Mesendoderm (in vitro differentiated cells): ENCODE measurements at places on chromosomes 1 and 21.

- H3K4me1 ChIP-seq: peaks cover 7% of the 10 kb centered on the region
- no peak overlapping the region for H3K4me3 ChIP-seq
- DNase-seq: peak; percentile 59
- H3K27me3 ChIP-seq: peaks cover 75% of the 10 kb centered on the region
- no peak overlapping the region for H3K27ac ChIP-seq
- H3K36me3 ChIP-seq: no peaks in the 10 kb centered on the region
Measured at GRCh38 chr1:18632783-18633421, 2.3 kb downstream of the PAX7 start.

DNA sequence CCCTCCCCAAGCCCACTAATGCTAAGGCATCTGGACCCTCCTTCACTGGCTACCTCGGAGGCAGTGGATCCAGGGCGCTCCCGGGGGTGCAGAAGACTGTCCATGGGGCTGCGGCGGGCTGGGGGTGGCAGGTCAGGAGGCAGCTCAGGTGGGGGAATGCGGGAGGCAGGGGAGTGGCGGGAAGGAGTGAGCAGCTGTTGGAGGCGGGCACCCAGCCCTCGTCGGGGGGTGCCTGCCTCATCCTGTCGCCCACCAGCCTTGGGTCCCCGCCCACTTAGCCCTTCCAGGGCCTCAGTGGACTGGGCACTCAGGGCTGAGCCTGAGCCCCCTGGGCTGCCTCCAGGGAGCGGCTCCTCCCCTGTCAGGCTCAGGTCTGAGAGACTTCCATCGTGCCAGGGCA is 10.7 kb upstream of the GATAD2B start:
- no peaks in the 10 kb centered on the region for H3K4me1 ChIP-seq
- H3K4me3 ChIP-seq: no peak overlapping the region
- no peak for DNase-seq
- no peak overlapping the region for H3K27ac ChIP-seq

DNA sequence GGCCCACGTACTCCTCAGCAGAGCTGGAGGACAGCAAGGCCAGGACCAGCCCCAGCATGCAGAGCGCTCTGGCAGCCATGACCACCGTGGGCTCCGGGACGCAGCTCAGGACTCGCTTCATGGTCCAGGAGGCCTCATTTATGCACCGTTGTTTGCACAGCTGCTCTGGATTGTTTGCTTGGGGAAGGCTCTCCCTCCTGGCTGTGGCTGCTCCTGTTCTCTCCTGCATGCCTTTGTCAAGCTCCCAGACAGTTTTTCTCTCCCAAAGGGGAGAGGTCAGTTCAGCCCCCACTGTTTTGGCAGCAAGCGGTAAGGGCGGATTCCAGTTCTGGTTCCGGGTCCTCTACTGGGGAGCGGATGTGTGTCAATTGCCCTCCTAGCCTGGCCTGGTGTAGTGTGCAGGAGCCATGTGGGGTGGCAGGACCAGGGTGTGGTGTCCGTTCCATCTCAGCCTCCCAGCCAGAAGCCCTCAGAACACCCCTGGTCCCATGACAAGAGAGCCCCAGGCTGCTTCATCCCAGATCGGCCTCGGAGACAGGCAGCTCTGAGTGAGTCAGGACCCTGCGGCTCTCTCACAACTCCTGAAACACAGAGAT is at the start of gene TFF3:
TSS of gene TFF3 (minus strand) at position 114 of the 596 bp plus-strand sequence. CDS start at position 79, 35 bp downstream.
- no peak within 1 kb of the TSS for H3K4me3 ChIP-seq
- H3K4me1 ChIP-seq: peaks cover 2% of the 10 kb centered on the region
- DNase-seq: no peak
- H3K27me3 ChIP-seq: no peaks in the 10 kb centered on the region

- no peak for DNase-seq
- H3K36me3 ChIP-seq: no peaks in the 10 kb centered on the region
- no peak overlapping the region for H3K27ac ChIP-seq
- peaks cover 7% of the 10 kb centered on the region for H3K4me1 ChIP-seq
- H3K4me3 ChIP-seq: no peak overlapping the region
Measured at GRCh38 chr1:117370071-117370470, 2.8 kb downstream of the MAN1A2 start.

- no peak overlapping the region for H3K4me3 ChIP-seq
- H3K4me1 ChIP-seq: no peaks in the 10 kb centered on the region
- no peak overlapping the region for H3K27ac ChIP-seq
Measured at GRCh38 chr1:150127868-150128267, 21.8 kb upstream of the PLEKHO1 start.

DNA sequence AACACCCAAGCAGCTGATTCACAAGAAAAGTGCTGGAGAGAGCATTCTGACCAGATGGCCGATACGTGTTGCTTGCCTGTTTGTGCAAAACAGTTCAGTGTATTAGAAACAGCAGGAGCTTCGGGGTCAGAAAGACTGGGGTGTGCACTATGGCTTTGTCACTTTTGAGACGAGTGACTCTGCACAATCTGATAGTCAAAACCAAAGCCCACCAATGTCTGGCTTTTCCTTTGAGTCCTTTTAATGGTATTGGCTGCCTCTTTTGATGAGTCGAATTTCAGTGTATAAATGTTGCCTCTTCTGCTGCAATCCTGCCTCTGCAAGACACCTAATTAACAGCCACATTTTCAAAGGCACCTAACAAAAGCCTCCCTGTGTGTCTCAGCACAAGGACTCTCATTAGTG is 444.6 kb downstream of the AJAP1 start:
- no peaks in the 10 kb centered on the region for H3K27me3 ChIP-seq
- no peak overlapping the region for H3K27ac ChIP-seq
- no peak overlapping the region for H3K4me3 ChIP-seq
- DNase-seq: no peak

DNA sequence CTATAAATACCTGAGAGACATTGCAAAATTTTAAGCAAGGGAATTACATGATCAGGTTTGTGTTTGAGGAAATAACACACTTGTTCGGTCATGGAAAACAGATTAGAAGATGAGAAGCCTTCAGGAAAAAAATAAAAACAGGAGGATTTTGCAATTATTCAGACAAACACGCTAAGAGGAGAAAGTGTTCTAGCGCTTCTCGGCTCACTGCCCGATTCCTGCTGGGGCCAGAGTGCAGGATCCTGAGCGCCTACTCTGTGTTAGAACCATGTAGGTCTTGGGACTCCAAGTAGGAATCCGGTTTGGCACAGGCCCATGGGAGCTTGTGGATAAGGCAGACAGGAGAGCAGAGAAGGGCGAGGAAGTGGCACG is 8.1 kb upstream of the PRELP start:
- no peak overlapping the region for H3K27ac ChIP-seq
- no peak for DNase-seq
- H3K36me3 ChIP-seq: no peaks in the 10 kb centered on the region
- no peak overlapping the region for H3K4me3 ChIP-seq

DNA sequence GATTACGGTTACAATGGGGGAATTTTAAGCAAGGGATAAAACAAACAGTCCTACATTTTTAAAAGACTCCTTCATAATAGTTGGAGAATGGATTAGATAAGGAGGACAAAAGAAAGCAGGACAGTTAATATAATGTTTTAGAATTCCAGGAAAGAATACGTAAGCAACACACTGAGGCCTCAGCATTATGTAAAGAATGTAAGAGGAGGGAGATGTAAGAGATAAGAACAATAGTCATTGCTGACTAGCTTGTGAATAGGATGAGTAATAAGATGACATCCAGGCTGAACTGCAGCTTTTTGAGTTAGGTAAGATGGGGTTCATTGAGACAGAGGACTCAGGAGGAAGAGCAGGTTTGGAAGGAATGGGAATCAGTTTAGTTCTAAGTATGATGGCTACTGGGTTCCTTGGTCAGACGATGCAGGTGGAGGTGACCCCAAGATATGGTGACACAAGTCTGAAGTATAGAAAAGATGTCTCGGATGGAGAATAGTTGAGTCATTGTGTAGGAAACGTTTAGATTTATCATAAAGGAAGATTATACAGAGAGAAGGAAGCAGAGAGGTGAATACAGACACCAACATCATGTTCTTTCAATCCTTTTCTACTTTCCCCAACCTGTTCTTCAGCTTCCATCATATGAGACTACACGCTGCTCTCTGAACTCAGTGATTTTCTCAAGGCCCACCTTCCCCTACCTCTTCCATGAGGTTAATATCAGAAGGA is 372.8 kb downstream of the PTBP2 start:
- H3K4me3 ChIP-seq: no peak overlapping the region
- no peaks in the 10 kb centered on the region for H3K4me1 ChIP-seq
- peak; percentile 59 for DNase-seq
- no peaks in the 10 kb centered on the region for H3K36me3 ChIP-seq
- H3K27me3 ChIP-seq: no peaks in the 10 kb centered on the region

DNA sequence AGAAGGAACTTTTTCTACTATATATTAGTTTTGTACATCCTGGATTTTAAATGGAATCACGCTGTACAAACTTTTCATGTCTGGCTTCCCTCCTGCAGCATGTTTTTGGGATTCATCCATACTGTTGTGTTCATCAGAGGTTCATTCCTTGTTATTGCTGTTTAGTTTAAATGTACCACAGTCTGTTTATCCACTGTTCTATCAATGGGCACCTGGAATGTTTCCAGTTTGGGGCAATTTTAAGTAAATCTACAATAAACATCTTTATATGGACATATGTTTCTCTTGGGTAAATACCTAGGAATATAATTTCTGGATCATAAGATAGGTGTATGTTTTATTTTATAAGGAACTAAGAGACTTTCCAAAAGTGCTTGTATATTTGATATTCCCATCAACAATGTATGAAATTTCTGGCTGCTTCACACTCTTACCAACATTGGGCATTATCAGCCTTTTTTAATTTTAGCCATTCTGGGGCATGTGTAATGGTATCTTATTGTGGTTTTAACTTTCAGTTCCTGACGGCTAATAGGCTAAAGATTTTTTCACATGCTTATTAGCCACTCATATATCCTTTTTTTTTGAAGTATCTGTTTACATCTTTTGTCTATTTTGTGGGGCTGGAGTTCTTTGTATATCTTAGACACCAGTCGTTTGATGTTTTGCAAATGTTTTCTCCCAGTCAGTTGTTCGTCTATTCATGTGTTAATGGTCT is 48.8 kb downstream of the RPS6KC1 start:
- DNase-seq: no peak
- no peaks in the 10 kb centered on the region for H3K4me1 ChIP-seq
- no peaks in the 10 kb centered on the region for H3K36me3 ChIP-seq
- H3K4me3 ChIP-seq: no peak overlapping the region
- H3K27me3 ChIP-seq: no peaks in the 10 kb centered on the region

- no peaks in the 10 kb centered on the region for H3K4me1 ChIP-seq
- no peaks in the 10 kb centered on the region for H3K27me3 ChIP-seq
- no peak overlapping the region for H3K4me3 ChIP-seq
- H3K27ac ChIP-seq: no peak overlapping the region
Measured at GRCh38 chr1:186722711-186723309, 42.6 kb upstream of the PTGS2 start.

DNA sequence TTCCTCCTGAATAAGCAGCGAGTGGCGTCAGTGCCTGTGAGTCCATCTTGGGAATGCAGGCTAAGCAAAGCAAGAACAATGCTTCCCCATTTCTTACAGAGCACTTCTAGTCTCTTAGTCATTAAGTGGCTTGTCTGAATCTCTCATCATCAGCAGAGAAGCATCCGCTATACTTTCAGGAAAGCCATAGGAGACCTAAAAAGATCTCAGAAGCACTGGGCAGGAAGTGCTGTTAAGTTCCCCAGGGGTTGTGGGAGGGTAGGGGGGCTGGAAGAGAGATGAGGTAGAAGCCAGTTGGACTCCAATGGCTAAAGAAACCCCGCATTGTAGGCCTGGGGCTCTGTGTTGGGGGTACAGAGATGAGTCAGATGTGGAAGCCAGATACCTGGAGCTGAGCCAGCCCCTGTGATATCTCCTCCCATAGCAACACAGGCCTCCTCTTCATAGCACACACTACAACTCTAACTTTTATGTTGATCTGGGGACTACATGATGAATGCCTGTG is 44.9 kb downstream of the SYT6 start:
- no peak overlapping the region for H3K4me3 ChIP-seq
- H3K36me3 ChIP-seq: no peaks in the 10 kb centered on the region
- no peak for DNase-seq
- H3K27ac ChIP-seq: no peak overlapping the region

DNA sequence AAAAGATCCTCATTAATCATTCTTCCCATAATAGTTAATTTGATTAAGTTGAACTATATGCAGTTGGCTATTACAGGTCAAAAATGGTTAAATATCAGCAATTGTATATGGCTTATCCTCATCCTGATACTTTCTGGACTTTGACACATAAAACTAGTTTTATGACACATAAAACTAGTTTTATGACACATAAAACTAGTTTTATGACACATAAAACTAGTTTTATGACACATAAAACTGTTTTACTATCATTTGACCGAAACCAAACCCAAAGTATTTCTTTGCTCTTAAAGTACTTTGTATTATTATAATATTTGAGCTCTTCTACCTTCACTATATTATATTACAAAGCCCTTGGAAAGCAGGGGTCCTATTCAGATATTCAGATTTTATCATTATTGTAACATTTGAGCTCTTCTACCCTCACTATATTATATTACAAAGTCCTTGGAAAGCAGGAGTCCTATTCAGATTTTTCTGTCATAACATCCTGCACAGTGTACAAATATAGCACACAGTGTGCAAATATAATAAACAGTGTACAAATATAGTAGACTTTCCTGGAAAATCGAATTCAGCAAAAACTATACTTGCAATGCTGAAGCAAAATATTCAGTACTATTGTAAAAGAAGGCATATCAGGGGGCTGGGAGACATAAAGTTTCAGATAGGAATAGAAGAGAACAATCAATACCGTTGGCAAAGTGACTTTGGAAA is 53.0 kb downstream of the NVL start:
- no peak for DNase-seq
- no peak overlapping the region for H3K4me3 ChIP-seq
- no peaks in the 10 kb centered on the region for H3K4me1 ChIP-seq
- H3K27me3 ChIP-seq: no peaks in the 10 kb centered on the region
- H3K27ac ChIP-seq: no peak overlapping the region
